ENCODE measurements at places on chromosomes 5 and 9.

DNA sequence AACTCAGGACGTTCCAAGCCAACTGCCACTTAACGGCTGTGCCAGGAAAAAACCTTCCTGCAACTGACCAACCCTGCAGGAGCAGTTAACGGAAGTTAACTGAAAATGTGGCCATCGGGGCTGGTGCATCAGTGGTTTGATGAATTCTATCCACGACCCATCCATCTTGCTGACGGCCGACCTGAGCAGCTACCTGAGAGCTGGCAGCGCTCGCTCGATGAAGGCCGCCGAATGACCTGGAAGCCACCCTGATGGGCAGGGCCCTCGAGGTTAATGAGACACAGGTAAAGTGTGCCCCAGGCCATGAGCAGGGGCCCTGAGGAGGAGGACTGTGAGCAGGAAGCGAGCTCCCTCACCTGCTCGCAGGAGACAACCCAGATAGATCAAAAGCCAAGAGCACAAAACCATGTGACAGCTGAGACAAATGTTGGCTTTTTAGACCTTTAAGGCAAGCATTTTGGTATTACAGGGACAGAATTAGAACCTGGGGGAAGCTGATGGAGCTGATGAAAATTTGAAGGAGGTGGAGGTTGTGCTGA is 35.3 kb upstream of the FLT4 start:
- DNase-seq, result no peak

DNA sequence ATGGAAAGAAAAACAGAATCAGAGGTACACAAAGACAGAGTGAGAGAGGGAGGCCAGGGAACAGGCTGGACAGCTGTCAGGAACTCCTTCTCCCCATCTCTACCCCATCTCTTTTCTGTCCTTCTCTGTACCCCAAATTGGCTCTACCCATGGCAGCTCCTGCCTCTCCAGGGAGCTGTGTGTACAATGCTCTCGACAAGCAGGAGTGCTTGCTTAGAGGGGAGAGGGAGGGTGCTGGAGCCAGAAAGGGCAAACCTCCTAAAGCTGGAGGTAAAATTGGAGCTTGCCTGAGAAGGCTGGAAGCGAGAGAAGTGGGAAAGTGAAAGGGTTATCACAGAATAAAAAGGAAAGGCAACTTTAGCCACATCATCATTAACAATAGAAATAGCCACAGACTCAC is 6.4 kb downstream of the TPM2 start:
- no peak for DNase-seq

GRCh38 chr5:104800440-104801048 is 1238.0 kb upstream of the NUDT12 start:
- no peak for DNase-seq

DNA sequence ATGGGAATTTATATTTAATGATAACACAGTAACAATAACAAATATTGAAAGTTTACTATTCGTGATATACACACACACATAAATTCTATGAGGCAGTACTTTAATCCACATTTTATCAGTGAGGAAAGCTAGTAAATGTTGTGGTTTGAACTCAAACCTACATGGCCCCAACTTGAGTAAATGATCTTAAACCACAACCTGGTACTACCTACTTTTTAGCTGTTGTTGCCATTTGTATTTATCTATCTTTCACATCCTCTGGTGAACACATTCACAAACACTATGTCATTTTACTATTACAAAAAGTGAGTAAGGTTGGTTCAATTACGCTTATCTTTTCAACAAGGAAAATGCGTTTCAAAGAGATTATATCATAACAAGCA is 186.1 kb downstream of the SMC2 start:
- no peak for DNase-seq

- no peak for DNase-seq
Measured at GRCh38 chr5:178637356-178638074, 10.7 kb upstream of the CLK4 start.

GRCh38 chr9:121266906-121267650 is 884 bp upstream of the GSN start:
- no peak for DNase-seq

DNA sequence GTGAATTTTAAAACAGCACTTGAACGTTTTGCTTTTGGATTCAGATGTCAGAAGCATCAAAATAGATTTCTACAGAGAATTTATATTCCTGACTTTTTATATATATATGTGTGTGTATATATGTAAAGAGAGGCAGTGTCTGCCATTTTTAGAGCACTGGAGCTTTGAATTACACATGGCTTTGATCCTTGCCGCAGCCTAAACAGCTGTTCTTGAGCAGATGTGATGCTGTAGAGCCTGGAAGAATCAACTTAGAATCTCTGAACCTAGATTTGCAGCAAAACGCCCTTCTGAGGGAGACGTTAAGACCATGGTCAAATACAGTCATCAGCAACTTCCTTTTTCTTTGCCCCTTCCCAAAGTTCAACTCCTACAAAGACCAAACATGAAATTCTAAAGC is 21.7 kb upstream of the C5orf47 start:
- DNase-seq, result no peak

DNA sequence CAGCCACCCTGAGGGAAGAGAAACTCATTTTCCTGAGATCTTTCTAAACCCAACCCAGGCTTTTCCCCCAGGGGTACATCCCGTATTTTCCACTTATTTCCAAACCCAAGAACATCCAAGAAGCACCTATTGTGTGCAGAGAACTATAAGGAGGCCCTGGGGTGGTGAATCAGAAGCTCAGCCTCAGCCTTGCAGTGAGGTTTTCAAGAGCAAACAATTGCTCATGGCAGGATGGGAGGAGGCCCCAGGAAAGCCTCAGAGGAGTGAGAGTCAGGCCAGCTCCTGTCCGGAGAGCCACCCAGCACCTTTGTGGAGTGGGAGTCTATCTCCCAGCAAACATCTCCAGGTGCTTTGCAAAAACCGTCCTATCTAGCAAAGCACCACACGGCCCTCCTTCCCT is 19.2 kb downstream of the NIPAL4 start:
- DNase-seq, result no peak

GRCh38 chr5:55856516-55857246 is 5.5 kb downstream of the IL31RA start:
- no peak for DNase-seq

DNA sequence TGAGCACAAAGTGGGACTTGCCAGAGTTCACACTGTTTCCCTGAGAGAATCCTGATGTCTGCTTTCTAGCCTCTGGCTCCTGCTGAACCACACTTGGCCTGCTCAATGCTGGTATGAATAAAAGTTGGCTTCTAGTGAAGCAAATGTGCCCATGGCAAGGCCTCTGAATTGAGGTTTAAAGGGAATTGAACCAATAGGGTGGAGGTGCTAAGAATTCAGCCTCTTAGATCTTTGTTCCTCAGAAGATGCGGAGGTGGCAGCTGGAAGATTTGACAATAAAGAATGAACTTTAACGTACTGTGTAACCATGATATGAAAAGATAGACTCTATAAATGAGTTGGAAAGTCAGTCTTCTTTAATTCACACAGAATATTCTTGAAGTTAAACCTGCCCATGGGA is 57.2 kb downstream of the RASGRF2 start:
- no peak for DNase-seq

- no peak for DNase-seq
Measured at GRCh38 chr5:38060354-38060753, 198.0 kb upstream of the EGFLAM start.

- no peak for DNase-seq
Measured at GRCh38 chr5:864492-865167, 13.8 kb upstream of the ZDHHC11 start.

GRCh38 chr5:96075579-96076289 is 114.1 kb upstream of the ELL2 start:
- no peak for DNase-seq

GRCh38 chr9:117916291-117916690 is 212.1 kb downstream of the TLR4 start:
- DNase-seq, result no peak

DNA sequence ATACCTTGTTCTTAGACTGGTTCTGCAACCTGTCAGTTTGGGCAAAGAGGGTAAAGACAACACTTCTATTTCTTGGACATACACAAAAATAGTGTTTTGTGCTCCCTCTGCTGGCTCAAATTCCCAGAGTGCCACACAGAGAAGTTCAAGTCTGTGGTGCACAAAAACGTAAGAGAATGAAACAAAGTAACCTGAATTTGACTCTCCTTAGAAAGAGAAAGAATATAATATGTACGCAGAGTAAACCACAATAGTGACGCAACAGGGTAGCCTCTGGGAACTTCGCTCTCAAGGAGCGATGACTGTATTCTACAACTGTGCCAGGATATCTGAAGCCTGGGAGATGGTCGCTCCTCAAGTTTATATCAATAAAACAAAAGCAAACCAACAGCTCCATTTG is 18.5 kb downstream of the DDX31 start:
- DNase-seq, result no peak

- no peak for DNase-seq
Measured at GRCh38 chr5:77683171-77683732, 44.7 kb upstream of the OTP start.

DNA sequence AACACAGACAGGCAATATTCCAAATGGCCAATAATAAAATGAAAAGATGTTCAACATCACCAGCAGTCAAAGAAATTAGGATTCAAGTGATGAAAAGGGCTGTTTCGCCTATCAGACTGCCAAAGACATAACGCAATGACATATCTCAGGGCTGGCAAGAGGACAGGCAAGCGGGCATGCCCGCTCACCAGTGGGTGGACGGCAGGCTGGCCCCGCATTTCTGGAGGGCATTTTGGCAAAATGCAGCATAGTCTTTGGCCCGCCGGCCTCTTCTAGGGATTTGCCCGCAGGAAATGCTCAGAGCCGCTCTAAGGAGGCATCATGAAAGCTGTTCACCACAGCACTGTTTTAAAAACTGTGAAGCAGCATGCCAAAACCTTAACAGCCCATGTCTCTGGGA is 1.4 kb upstream of the PPP1R26 start:
- no peak for DNase-seq

GRCh38 chr9:133990366-133991213 is 1.5 kb downstream of the VAV2 start:
- DNase-seq, result no peak

All from cortex of kidney (tissue), 1 donor.